ENCODE measurements at places on chromosomes 4 and X.

DNA sequence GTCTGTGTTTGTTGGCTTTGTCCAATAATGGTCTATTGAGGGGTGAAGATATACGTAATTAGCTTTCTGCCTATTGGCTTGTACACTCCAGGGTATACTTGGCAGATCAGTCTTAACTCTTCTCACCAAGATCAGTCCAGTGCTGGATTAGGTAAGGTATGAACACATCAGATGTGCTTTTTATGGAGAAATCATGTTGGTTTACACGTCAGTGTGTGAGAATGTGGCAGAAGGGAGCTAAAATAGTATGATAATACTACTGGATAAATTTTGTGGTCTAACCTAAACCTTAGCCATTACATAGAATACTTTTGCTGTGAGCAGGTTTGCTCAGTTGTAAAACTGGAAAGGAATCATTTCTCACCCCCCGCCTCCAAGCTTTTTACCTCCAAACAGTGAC, 4.2 kb downstream of the PDHA1 start:
- DNase-seq, result no peak

DNA sequence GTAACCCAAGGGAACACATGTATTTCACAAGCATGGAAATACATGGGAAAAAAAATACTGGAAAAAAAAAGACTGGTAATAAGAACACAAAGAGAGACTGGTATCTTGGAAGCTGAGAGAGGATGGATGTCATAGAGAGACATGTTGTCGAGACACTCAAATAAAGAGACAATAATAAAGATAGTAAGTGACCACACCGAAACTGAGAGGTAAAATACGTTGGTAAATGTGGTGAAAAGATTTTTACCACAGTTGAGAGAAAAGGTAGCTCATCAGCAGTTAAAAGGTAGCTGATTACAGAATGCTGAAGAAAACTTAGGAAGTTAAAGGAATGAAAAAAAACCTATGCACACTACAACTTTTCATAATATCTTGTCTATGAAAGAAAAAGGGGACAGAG, 81.1 kb downstream of the ARAP2 start:
- no peak for DNase-seq

DNA sequence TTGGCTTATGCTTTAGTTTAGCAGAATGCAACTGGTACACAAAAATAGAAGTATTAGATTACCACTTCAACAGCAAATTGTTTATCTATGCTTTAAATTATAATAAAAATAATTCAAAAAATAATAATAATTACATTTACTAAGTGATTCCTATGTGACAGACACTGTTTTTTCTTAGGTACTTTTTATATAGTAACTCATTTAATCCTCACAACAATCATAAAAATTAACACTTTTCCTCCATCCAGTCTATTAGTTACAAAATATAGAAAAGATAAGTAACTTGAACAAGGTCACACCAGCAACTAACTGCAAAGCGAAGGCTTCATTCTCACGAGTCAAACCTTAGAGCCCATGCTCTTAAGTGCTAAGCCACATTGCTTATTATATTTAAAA, 155.2 kb downstream of the PDGFC start:
- DNase-seq, result no peak

- no peak for DNase-seq
Measured at GRCh38 chrX:19799319-19800182, 87.8 kb downstream of the SH3KBP1 start.

DNA sequence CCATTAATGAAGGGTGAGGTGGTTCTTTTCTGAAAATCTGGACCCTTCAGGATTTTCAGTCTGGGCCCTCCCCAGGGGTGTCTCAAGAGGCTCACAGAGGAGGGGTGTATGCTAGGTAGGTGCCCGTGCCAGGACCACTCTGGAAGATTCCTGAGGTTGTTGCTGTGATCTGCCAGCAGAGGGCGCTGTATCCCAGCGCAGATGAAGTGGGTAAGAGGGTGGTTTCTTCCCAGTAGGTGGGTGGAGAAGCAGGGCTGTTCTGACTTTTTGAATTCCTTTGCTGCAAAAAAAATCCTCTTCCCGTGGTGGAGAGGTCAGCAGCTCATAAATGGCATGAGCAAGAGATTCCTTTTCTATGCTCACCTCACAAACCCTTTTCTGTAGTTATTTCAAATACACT, 51.1 kb downstream of the SCML1 start:
- peak; percentile 31 for DNase-seq

- no peak for DNase-seq
Measured at GRCh38 chrX:41457613-41458192, 10.6 kb downstream of the NYX start.

GRCh38 chr4:20603671-20604313, 96.5 kb upstream of the PACRGL start:
- DNase-seq, result no peak

GRCh38 chrX:39022106-39022505, 220.8 kb downstream of the MID1IP1 start:
- DNase-seq, result no peak

DNA sequence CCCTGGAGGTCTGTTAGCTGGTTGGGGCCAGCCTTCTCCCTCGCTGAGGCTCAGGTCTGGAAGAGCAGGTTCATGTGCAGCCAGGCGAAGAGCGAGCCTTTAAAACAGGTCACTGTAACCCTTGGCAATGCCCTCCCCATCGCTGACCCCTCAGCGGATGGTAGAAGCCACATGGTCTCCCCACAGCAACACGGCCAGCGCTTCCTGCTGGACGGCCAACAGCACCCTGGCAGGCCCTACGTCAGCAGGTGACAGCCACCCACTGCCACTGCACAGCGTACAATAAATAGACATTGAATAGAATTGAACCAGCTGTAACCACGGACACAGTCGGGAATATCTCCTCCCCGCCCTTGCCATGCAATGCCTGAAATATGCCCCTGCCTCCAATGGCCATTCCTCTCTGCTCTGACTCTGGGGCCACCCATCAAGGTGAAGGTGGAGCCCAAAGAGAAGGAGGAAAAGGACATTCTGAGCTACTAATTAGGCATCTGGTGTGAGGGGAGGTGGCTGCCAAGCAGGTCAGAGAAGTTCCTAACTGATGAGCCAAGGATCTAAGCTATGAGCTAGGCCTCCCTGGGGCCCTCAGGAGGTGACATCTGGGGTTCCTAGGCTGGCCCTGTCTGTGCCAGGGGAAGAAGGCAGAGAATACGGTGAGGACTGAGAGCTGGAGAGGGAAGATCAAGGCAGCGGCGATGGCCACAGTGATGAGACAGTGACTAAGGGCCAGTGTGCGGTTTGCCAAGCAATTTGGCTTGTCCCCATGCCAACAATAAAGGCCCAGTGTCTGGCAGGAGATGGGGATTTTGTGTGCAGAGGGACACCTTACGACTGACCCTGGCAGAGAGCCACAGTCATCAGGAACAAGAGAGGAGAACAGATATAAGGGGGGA, 202.3 kb downstream of the BCOR start:
- no peak for DNase-seq

- no peak for DNase-seq
Measured at GRCh38 chrX:124208660-124209059, 123.8 kb upstream of the TEX13D start.

GRCh38 chr4:7654550-7655445, 220.1 kb upstream of the PSAPL1 start:
- no peak for DNase-seq

DNA sequence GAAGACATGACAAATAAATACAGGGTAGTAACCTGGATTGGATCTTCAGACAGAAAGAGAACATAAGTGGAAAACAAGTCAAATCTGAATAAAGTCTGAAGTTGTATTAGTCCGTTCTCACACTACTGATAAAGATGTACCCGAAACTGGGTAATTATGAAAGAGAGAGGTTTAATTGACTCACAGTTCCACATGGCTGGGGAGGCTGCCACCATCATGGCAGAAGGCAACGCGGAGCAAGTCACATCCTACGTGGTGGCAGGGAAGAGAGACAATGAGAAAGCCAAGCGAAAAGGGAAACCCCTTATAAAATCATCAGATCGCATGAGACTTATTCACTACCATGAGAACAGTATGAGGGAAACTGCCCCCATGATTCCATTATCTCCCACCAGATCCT, 82.8 kb downstream of the USP46 start:
- no peak for DNase-seq

GRCh38 chrX:68086709-68087108, 346.6 kb downstream of the OPHN1 start:
- no peak for DNase-seq

DNA sequence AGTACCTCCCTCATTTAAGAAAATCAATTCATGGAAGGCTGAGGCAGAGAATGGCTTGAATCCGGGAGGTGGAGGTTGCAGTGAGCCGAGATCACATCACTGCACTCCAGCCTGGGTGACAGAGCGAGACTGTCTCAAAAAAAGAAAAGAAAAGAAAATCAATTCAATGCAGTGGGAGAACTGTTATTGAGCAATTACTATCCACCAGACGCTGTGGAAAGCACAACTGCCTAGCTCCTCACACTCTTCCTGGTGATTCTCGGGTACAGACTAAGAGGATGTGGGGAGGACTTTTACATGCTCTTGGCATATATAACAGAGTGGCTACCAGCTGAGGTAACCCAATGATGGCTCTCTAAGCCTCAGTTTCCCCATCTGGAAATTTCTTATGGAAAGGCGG, 2.7 kb upstream of the TMSB4X start:
- no peak for DNase-seq

GRCh38 chrX:153773218-153773611, 7.6 kb upstream of the SRPK3 start:
- no peak for DNase-seq

Data from GM19239 (cell line).